ENCODE measurements at places on chromosomes 16 and 17.

DNA sequence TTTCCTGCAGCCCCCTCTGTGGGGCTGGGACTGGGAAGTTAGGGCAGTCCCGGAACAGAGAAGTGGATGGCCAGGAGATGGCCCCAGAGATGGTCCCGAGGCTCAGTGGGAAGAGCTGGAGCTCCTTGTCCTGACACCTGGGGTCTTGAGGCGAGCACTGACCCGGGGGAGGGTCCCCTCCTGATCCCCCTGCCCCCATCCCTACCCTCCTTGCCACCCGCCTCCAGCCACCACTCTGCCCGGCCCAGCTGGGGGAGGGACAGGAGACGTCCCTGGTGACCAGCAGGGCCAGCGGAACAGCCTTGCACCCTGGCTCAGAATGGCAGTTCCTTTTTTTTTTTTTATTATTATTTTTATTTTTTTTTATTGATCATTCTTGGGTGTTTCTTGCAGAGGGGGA, 13.9 kb upstream of the RNF213 start:
- no peak for DNase-seq

GRCh38 chr16:72394526-72394925, 222.6 kb upstream of the PMFBP1 start:
- DNase-seq = no peak

GRCh38 chr17:50149417-50150353, 792 bp downstream of the PPP1R9B start:
- peak; percentile 81 for DNase-seq

DNA sequence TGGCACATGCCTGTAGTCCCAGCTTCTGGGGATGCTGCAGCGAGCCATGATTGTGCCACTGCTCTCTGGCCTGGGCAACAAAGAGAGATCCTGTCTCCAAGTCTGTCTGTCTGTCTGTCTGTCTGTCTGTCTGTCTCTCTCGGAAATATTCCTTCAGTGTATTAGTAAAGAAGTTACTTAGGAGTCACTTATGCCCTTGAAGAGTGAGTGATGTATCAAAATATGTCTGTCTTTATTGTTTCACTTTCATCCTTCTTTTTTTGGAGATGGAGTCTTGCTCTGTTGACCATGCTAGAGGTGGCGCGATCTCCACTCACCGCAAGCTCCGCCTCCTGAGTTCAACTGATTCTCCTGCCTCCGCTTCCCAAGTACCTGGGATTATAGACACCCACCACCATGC, 410.5 kb downstream of the WWOX start:
- DNase-seq = no peak

- no peak for DNase-seq
Observed at GRCh38 chr17:44914148-44914547, 1.2 kb downstream of the GFAP start.

DNA sequence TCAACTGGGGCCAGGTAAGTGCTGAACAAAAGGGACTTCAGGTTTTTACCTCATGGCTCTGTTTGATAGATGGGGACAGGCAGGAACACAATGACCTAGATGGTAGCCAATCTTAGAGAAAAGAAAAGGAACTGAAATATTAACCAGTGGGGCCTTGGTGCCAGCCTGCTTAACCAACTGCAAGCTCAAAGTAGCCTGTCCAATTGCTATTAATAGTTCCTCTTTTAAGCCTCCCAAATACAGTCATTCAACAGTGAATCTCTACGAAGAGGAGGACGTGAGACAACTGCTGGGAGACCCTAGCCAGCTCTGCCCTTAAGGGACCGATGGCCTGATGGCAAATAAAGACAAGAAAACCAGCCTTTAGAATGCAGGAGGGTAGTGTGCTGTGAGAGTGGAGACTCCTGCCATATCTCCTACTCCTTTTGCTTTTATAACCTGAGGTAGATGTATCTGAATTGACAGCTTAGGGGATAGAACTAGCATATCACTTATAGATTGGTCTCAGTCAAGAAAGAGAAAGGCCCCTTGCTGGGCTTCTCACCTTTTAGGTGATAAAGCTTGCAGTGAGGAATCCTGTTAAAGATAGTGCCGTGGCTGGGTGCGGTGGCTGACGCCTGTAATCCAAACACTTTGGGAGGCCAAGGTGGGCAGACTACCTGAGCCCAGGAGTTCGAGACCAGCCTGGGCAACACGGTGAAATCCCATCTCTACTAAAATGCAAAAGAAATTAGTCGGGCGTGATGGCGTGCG, 28.3 kb downstream of the ARSG start:
- DNase-seq = no peak

DNA sequence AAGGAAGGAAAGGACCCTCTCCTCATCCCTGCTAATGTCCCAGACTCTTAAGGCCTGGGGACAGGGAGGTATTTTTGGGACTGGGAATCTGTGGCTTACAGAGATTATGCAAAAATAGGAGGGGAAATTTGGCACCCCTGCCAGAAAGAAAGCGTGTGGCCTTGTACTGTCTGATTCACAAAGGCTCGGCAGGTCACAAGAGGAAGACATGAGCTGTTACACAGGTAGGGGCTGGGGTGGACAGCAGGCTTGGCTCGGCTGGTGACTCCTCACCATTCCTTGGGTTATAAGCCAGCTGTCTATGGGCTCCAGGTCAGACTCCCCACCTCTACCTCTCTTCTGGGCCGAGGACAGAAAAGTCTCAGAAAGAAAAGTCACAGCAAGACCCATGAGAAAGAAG, 20.7 kb upstream of the SREBF1 start:
- DNase-seq = no peak

DNA sequence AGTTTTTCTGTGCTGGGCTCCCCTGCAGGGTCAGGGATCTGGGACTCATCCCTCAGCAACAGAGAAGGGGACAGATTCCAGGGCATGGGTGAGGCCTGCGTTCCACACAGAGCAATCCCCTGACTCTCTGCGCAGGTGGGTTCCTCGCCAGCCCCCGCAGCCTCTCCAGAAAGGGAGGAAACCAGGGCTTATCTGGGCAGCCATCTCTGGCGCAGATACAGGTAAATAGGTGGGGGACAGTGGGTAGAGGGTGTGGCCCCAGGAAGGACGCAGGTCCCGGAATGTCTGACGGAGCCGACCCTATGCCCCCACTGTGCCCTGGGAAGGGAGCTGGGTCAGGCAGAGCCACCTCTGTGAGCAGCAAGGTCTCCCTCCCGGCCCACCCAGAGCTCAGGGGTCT, 23.2 kb downstream of the PIEZO1 start:
- no peak for DNase-seq

DNA sequence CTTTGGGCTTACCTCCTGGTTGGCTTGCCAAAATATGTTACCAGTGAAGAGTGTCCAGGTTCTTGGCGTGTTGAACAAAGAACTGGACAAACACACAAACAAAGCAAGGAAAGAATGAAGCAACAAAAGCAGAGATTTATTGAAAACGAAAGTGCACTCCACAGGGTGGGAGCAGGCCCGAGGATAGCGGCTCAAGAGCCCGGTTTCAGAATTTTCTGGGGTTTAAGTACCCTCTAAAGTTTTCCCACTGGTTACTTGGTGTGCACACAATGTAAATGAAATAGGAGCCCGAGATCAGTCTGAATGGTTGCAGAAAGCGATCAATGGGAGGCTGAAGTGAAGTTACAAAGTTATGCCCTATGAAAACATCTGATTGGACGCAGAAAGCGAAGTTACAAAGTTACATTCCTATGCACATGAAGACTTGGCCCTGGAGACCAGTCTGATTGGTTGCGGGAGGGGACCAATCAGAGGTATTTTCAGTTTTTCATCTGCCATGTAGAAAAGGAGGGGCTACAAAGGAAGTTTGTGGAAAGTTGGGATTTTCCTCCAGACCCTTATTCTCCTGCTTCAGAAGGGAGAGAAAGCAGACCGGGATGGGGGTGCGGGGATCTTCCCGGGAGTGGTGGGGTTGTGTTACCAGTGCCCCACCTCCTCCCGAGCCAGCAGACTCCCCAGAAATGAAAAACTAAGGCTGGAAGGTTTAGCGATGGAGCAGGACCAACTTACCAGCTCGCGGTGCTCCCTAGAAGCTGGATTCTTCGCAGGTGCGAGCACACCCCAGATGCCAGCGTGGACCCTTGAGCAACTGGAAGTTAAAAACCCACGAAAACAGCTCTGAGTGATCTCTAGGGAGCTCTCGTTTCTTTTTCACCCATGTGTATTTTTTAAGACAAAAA, at the start of gene SLFN12:
Gene SLFN12 (minus strand): TSS at position 325 of the 899 bp plus-strand sequence. CDS start 9,472 bp downstream, outside the sequence.
- DNase-seq = peak; percentile 91

GRCh38 chr17:34437188-34437587, 74.2 kb upstream of the CCL1 start:
- DNase-seq = no peak

DNA sequence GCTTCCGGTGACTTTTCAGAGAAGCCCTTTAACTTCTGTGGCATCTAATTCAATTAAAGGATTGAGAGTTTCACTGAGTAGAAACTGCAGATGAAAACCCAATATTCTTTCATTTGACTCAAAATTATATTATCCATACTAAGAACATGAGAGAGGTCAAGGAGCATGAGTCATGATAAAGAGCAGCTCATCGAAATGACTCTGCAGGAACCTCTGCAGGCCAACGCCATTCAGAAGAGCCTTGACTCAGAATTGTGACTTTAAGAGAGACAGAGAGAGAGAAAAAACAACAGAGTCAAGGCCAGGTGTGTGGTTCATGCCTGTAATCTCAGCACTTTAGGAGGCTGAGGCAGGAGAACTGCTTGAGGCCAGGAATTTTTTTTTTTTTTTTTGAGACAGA, 417.2 kb upstream of the XYLT1 start:
- DNase-seq = no peak

GRCh38 chr16:54946909-54947308, 16.2 kb downstream of the IRX5 start:
- DNase-seq = no peak

DNA sequence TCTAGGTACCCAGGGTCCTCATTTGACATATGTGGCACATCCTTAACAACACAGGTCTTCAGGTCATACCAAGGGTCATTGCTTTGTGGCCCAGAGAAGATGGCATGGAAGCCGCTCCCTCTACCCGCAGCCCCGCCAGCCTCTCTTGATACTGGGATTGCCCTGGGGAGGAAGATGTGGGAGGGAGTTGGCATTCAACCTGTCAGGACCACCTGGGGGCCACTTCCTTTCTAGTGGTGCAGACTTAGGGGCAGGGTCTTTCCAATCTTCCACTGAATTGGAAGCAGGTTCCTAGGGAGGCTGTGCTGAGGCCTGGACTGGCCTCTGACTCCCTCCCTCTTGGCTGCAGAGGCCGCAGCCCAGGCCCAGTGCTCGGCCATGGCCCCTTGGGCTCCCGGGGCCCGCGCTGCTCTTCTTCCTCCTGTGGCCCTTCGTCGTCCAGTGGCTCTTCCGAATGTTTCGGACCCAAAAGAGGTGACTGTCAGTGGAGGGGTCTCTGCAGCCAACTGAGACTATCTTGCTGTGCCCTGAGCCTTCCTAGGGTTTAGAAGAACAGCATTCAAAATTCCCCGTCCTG, 5.1 kb upstream of the HEXIM1 start:
- DNase-seq = peak; percentile 53

- DNase-seq = no peak
Observed at GRCh38 chr16:14109077-14109775, 38.1 kb downstream of the MRTFB start.

DNA sequence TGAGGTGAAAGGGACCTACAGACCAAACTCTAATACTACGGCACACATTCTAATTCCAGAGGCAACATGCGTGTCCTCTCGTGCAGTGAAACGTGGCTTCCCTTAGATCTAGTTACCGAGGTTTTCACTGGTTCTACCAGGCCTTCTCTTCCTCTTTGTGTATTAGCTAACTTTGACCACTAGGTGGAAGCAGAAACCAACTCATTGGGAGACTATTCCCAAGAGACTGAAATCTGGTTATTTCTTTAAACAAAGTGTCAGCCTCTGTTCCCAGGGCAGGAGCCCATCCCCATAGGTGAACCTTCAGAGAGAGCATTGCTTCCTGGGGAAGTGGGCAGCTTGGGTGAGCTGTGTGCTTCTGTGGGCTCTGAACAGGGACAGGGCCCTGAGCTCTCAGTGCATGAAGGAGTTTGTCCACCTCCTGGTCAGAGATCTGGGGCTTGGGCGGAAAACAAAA, 19.7 kb upstream of the RCVRN start:
- DNase-seq = no peak

Measured in kidney (tissue), 22 donors.